ENCODE measurements at places on chromosomes 6 and 20.

DNA sequence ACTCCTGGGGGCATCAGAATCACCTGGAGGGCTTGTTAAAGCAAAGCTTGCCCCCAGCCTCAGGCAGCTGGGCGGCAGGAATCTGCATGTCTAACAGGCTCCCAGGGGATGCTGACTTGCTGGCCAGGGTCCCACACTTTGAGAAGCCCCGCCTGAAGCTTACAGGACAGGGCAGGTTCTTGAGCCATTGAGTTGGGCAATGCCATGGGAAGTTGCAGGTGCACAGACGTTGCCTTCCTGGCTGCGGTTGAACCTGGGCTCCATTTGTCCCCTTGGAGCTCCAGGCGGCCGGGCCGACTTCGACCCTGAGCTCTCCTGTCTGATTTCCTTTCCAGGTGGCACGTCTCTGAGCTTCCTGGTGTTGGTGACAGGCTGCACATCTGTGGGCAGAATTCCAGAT lies 46.8 kb downstream of the SYNJ2 start:
- no peak for DNase-seq

DNA sequence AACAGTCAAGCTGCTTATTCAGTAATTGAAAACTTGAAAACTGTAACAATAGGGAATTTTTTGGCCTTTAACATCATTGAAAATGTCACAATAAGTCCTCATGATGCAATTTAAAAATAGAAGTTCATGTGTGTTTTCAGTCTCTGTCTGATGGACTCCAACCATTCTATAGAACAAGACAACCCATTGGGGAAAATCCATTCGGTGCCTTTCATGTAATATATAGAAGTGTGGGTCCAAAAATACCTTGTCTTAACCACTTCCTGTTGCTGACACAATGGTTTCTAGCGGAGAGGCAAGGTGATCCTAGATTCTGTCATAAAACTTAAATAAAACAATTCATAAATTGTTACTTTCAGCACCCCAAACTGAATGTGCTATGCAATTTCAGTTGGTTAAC lies 1131.3 kb upstream of the MAP3K7 start:
- no peak for DNase-seq

- no peak for DNase-seq
Measured at GRCh38 chr6:142950291-142950690, 5.3 kb upstream of the HIVEP2 start.

GRCh38 chr20:50575865-50576720 lies 65.9 kb downstream of the PTPN1 start:
- peak; percentile 40 for DNase-seq

- no peak for DNase-seq
Measured at GRCh38 chr20:62045529-62046285, 20.0 kb downstream of the TAF4 start.

DNA sequence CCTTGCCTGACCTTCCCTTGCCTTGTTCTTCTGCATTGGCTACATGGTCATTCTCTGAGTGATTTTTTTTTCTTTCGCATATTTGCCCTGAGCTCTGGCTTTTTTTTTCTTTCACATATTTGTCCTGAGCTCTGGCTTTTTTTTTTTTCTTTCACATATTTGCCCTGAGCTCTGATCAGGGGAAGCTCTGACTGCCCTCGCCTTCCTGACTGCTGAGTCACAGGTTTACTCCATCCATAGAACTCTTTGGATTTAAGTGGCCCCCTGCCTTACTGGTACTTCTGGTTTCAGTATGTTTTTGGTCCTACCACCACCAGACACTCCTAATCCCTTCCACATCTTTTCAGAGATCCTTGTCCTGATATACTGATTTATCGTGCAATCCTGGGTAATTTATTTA lies 201.1 kb downstream of the OGFRL1 start:
- no peak for DNase-seq

DNA sequence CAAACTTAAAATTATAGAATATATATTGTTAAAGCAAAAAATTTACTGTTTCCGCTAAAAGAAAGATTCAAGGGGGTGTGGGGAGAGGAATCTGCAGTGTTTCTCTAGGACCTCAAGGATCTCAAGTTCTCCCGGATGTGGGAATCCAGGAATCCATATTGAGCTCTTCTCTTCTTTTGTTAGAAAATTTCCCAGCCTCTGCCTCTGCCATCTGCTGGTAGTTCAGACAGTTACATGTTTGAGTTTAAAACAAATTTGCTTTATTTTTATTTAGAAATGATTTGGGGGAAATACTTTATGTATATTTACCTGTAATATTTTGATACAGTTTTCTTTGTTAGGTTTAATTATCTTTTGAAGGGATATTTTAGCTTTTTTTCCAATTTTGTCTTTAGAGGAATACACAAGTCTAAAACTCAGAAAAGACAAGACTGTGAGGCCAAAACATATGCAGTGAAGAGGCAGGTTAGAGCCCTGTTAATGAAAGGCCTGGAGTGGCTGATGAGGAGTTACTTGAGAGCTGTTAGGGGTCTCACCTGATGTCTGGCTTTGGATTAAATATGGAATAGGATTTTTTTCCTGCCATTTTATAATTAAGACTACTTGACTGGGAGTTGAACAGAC lies 268.8 kb downstream of the ARID1B start:
- no peak for DNase-seq

DNA sequence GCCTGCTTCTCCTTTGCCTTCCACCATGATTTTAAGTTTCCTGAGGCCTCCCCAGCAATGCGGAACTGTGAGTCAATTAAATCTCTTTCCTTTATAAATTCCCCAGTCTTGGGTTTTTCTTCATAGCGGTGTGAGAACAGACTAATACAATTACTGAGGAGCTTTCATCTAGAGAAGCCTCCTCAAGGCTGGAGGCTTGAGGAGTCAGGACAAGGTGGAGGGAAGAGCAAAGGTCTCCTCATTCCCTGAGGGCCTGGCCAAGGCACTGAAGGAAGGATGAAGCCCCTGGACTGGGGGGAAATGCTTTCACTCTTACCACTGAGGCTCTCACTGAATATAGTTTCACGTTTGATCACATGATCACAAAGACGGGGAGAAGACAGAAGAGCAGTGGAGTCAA lies 118.2 kb downstream of the MAN1A1 start:
- DNase-seq = no peak

GRCh38 chr6:157548635-157549467 lies 167.9 kb downstream of the ZDHHC14 start:
- DNase-seq = no peak

GRCh38 chr20:14232650-14233049 lies 104.8 kb downstream of the FLRT3 start:
- no peak for DNase-seq

DNA sequence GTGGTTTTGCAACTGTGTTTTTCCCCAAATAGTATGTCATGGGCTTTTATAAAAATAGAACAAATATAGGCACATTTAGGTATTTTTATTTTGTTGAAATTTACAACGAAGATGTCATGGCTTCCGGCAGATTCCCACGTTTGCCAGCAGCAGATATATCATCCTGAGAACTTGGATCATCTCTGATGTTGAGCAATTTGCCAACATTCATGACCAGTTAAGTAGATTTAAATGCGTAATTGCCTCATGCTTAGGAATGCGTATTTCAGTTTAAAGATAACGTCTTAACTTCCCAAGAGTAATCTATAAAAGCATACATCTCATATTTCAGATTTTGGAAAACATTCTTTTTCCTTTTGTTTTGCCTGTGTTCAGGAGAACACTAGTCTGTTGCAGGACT lies 457.8 kb downstream of the QKI start:
- DNase-seq = no peak

DNA sequence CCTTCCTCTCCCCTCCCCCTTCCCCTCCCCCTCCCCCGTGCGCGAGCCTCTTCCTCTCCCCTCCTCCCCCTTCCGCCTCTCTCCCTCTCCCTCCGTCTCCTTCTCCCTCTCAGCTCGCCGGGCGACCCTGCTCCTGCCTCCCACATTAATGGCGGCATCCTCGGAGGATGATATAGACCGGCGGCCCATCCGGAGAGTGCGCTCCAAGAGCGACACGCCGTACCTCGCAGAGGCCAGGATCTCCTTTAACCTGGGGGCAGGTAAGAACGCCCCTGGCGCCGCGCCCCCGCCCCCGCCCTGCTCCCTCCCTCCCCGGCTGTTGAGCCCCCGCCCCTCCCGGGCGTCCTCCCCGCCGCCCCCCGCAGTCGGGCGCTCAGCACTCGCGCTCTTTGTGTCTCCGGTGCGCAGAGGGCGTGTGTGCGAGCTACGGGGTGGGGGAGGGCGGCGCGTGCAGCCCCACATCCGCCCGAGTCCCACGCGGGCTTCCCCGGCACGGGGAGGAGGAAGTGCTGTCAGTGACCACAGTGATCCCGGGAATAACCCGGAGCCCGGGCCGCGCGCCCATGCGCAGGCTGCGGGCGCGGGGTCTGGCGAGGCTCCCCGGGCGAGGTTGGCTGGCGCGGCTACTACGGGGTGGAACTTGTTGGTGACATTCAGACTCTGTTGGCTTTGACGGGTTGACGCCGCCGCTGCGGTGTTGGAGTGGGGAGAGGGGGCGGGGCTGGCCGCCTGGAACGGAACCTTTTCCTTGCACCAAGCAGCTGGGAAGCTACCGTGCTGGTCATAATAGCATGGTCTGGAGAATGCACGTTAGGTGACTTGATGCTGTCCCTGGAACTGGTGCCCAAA lies 33.2 kb downstream of the PHACTR1 start:
- peak; percentile 48 for DNase-seq

DNA sequence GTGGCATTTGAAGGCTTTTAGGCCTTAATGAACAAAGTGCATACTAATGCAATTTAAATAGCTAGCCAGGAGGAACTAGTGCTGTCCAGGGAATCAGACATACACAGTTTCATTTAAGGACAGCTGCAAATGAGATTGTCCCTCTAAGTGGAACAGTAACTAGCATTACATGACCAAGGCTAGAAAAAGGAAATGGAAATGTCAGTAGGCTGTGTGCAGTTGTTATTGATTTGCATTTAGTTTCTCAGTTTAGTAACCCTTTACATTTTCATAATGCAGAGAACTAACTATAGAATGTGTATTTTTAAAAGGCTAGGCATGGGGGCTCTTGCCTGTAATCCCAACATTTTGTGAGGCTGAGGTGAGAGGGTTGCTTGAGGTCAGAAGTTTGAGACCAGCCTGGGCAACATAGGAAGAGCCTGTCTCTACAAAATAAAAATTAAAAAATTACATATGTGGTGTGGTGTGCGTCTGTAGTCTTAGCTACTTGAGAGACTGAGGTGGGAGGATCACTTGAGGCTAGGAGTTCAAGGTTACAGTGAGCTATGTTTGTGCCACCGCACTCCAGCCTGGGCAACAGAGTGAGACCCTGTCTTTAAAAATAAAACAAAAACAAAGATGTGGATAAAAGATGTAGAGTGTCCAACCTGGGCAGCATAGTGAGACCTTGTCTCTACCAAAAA lies 468.0 kb downstream of the UTRN start:
- no peak for DNase-seq

GRCh38 chr6:159317430-159317829 lies 148.2 kb downstream of the FNDC1 start:
- no peak for DNase-seq

GRCh38 chr6:143676437-143677045 lies 1.2 kb upstream of the PHACTR2 start:
- DNase-seq = no peak

GRCh38 chr6:137927777-137928218 lies 60.7 kb downstream of the TNFAIP3 start:
- DNase-seq = no peak

- DNase-seq = no peak
Measured at GRCh38 chr6:13380761-13381160, 52.4 kb upstream of the TBC1D7 start.

GRCh38 chr6:5230081-5230480 lies 30.7 kb downstream of the LYRM4 start:
- no peak for DNase-seq

DNA sequence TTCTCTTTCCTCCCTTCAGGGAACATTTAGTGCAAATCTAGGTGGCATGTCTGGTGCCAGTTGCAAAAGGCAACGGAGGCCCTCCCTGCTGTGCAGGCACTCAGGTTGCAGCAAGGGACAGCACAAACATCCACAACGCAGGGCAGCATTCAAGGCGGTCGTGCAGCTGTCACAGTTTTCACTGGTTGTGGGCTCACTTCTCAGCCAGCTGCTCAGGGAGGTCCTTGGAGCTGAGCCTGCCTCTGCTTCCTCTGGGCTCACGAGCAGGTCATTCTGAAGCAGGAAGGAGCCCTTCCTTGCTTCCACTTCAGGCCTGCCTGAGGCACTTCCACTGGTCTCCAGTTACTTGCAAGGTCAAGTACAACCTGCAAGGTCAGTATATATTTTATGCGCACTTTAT lies 3.8 kb upstream of the NPEPL1 start:
- peak; percentile 79 for DNase-seq

DNA sequence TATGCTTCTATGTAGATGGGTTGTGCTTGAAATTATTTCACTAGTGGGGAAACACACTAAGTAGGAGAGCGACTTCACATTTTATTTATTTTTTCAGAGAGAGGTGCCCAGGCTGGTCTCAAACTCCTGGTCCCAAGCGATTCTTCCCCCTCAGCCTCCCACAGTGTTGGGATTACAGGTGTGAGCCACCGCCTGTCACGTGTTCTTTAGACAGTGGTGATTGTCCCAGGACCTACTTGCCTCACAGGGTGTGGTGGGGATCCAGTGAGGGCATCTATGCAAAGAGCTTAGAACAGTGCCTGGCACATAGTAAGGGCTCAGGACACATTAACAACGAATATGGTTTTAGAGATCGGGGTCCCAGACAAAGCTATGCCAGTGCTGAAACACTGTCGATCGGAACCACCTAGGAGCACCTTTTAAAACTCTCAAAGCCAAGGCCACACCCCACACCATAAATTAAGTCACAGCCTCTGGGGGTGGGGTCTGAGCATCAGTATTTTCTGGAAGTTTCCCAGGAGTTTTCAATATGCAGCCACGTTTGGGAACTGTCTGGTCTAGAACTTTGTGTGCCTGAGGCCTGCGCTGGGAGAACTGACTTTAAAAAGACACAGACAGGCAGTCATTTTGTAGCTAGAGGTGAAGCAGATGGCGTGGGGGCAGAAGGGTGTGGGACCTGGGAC lies 4.8 kb upstream of the BCAS4 start:
- DNase-seq = no peak

DNA sequence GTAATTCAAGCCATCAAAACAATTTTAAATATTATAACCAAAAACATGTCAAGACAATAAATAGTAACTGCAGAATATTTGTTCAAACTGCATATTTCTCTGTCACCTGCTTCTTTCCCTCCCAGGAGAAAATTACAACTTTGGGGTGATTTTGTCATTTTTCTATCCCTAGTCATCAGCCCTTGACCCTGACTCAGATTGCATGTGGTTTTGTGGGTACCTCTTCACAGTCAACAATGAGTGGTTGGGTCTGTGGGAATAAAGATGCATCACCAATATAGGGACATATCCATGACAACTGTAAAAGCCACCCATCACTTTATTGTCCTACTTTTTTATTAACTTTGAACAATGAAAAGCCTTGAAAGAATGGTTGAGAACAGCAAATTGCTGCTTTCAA lies 7.3 kb downstream of the COL10A1 start:
- no peak for DNase-seq

GRCh38 chr20:19110881-19111460 lies 101.5 kb upstream of the SLC24A3 start:
- peak; percentile 83 for DNase-seq

- no peak for DNase-seq
Measured at GRCh38 chr6:101689695-101690094, 296.2 kb downstream of the GRIK2 start.

- DNase-seq = no peak
Measured at GRCh38 chr6:167666571-167667203, 160.0 kb upstream of the AFDN start.

Data from NCI-H2171 (cell line).